ENCODE measurements at places on chromosomes 2 and 18.
A peak's percentile ranks its signal among the peaks of the same experiment; 100 is the strongest.

DNA sequence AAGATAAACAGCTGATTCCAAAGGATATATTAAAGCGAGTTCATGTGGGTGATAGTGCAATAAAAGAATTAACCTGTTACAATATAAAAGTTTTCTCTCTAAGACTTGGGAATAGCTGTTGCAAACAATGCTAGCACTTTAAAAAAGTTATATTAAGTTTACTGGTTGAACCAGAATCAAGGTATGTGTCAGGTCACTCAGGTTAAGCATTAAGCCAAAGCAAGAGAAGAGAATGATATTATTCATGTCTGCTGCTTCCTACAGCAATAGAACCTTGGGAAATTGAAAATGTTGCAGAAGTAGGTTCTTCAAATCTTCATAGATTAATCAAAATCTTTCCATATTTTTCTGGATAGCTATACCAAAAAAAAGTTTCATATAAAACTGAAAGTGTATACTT is 138.5 kb downstream of the GCA start:
- no peak for DNase-seq

DNA sequence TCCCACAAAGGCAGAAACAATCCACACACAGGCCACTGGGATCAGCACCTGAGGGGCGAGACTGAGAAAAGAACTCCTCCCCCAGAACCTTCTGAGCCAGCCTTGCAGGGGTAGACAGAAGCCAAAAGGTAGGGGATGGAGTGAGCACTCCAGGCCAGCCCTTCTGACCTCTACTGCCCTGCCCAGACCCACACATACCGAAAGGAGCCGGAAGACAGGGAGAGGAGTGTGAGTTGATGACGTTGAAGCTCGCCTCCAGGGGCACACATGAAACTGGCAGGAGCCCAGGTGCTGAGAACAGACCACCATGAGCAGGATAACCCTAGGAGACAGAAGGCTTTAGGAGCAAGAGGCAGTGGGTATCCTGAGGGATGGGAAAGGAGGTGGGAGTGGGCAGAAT is 1.8 kb downstream of the SLC23A3 start:
- DNase-seq, result no peak

DNA sequence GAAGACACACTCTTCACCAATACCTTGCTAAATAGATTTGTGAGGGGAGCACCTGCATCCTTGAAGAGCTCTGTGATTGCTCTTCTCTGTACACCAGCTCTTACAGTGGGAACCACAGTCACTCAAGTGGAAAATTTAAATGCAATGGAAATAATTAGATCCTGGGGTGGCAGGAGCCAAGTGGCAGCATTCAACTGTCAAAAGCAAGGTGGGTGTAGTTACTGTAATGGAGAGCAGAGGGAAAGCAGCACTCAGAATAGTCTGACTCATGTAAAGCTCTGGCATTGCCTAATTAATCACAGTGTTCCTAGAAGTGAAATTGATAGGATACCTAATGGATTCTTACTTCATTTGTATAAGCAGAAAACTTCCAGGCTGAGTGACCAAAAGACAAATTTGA is 245.8 kb downstream of the KCNE4 start:
- DNase-seq, result peak; percentile 73

DNA sequence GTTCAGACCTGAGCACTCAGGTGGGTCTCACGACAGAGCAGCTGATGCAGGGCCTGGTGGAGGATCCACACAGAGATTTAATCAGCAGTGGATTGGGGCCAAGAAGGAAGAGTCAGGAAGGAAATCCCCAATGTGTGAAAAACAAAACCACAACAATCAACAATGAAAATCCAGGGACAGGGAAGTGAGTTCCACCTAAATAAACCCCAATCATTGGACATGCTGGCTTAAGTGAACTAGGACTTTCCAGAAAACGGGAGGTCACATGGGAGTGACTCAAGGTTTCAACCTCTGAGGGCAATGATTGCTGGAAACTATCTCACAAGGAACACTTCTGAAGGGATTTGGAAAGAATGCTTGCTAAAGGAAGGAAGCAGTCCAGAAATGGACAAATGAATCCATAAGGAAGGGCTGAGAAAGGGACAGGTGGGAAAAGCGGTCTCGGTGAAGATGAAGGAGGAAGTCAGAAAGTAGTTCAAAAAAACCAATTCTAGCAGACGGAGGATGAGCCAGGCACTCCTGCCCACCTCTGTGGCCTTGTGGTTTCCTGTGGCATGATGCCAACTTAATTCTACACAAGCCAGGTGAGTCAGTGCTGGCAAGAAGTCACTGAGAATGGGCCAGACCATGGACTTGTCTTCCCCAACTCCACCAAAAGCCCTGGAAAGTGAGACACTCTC is 15.4 kb upstream of the XDH start:
- DNase-seq, result no peak
